ENCODE measurements at places on chromosomes 12 and 14.

DNA sequence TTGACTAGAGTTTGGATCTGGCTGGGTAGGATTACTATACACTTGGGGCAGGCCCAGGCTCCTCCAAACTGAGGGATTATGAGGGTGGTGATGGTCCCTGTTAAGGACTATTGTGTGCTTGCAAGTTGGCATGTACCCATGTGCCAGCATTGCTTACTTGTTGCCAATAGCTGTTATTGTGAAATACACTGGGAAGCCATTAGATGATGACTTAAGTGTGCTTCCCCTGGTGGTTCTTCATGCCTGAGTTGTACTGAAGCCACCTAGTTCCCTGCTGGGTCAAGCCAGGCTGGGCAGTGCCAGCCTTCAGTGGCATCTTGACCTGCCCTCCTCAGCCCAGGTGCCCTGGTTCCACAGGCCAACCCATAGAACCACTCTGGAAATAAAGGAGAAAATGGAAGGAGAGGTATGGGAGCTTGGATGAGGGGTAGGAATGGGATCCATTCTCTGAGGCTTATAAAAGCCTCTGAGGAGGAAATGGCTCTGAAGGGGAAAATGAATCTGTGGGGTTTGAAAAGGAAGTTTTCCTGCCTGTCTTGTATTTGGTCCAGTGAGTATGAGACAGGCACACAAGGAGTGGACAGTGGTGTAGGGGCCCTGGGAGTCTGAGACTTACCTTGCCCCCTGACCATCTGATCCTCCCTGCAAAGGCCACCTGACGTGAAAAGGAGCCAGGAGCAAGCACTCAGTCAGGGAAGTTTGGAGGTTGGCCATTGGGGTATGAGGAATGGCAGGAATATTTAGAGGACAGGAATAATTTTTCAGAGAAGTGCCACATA, 724 bp downstream of the LTB4R start:
- DNase-seq: no peak

GRCh38 chr12:116381744-116382685, 104.5 kb upstream of the MED13L start:
- peak; percentile 100 for DNase-seq

GRCh38 chr14:101964297-101965180, at the start of gene DYNC1H1:
Gene DYNC1H1, plus strand, starts transcription at chr14:101964573. Its CDS starts 119 bp downstream, at chr14:101964692.
- DNase-seq: peak; percentile 93

GRCh38 chr12:103647267-103647666, 60.2 kb downstream of the STAB2 start:
- peak; percentile 96 for DNase-seq

- DNase-seq: no peak
Observed at GRCh38 chr14:57712102-57712501, 153.8 kb downstream of the SLC35F4 start.

- DNase-seq: peak; percentile 14
Observed at GRCh38 chr12:59977779-59978178, 381.9 kb downstream of the SLC16A7 start.

DNA sequence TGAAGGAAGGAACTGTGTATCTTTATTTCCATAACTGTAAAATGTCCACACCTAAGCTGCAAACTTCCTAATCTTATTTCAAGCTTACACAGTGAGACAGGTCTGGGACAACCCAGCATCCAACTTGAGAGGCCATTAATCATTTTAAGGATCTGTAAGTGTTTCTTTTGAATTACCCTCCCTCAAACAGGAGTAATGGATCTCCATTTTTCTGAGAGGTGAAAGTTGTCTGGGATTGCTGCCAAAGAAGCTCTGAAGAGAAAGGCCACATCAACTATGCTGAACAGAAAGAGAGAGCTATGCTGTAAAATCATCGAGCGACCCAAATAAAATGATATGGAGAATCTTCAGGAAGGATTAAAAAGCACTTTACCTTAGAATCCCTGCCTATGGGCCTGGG, 131.7 kb upstream of the CPNE8 start:
- no peak for DNase-seq

GRCh38 chr14:80844872-80845271, 96.7 kb downstream of the CEP128 start:
- no peak for DNase-seq

GRCh38 chr12:120481022-120481767, 11.6 kb upstream of the SRSF9 start:
- DNase-seq: no peak

DNA sequence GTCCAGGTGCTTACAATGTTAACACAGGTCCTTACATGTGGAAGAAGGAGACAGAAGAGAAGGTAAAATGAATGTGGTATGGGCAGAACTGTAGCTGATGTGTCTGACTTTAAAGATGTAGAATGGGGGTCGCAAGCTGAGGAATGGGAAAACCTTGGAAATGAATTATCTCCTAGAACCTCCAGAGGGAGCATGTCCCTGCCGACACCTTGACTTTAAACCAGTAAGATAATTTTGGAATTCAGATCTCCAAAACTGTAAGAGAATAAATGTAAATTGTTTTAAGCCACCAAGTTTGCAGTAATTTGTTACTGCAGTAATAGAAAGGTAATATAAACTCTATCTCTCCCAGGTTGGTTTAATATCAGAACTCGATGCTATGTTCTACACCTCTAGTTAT, 80.1 kb upstream of the ALG10 start:
- no peak for DNase-seq

- no peak for DNase-seq
Observed at GRCh38 chr12:105040476-105040875, 43.8 kb downstream of the ALDH1L2 start.

- DNase-seq: peak; percentile 95
Observed at GRCh38 chr12:106288494-106289195, 13.9 kb upstream of the TCP11L2 start.

- peak; percentile 95 for DNase-seq
Observed at GRCh38 chr14:23984891-23985602, 3.7 kb upstream of the DHRS4L2 start.
